Stimulated activated CD8-positive, alpha-beta memory T cell treated with anti-CD3 and anti-CD28 coated beads, Interleukin-4, amount 100 ng/mL, for 1 hour (primary cell): ENCODE measurements at places on chromosomes 7 and 10.

GRCh38 chr7:3897430-3898372, 596.6 kb downstream of the SDK1 start:
- peak; percentile 14 for DNase-seq

DNA sequence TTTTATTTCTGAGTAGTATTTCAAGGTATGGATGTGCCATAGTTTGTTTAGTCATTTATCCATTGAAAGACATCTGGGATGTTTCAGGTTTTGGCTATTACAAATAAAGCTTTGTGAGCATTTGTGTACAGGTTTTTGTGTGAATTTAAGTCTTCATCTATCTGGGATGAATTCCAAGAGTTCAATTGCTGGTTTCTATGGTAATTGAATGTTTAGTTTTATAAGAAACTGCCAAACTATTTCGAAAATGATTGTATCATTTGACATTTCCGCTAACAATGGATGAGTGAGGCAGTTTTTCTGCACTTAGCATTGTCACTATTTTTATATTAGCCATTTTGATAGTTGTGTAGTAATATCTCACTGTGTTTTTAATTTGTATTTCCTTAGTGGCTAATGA, 99.4 kb downstream of the WDFY4 start:
- no peak for DNase-seq

- DNase-seq, result no peak
Observed at GRCh38 chr10:45427262-45427969, 53.4 kb downstream of the ALOX5 start.

- DNase-seq, result no peak
Observed at GRCh38 chr10:22895252-22895651, 32.6 kb upstream of the ARMC3 start.

GRCh38 chr10:53108317-53108934, 335.8 kb upstream of the MBL2 start:
- no peak for DNase-seq

- DNase-seq, result no peak
Observed at GRCh38 chr7:44769776-44770294, 21.2 kb downstream of the ZMIZ2 start.

- DNase-seq, result no peak
Observed at GRCh38 chr10:112533916-112534315, 86.9 kb downstream of the VTI1A start.

DNA sequence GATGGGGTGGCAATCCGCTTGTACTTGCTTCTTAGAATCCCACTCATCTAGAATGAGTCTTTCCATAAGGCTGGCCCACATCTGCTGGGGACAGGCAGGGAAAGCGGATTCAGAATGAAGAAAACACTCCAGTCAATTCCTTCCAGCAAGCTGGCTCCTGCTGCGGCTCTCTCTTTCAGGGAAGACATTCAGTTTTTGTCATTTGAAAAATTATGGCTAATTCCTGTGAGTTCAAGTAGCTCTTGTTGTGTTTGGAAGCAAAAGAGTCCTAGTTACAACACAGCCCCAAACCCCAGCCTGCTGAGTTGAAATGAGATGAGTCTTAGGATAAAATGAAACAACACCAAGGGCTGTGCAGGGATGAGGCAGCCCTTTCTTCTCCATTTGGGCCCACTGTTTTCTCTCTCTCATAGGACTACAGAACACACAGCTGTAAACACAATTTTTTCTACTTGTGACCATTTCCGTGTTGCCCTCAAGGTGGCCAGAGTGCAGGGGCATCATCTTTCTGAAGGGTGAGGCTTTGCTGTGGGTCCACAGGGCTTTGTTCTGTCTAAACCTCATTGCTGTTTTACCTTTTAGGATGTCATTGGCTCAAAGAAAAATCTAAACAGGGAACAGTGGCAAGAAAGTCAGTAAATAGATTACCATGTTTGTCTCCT, 90.8 kb upstream of the EEPD1 start:
- DNase-seq, result no peak

DNA sequence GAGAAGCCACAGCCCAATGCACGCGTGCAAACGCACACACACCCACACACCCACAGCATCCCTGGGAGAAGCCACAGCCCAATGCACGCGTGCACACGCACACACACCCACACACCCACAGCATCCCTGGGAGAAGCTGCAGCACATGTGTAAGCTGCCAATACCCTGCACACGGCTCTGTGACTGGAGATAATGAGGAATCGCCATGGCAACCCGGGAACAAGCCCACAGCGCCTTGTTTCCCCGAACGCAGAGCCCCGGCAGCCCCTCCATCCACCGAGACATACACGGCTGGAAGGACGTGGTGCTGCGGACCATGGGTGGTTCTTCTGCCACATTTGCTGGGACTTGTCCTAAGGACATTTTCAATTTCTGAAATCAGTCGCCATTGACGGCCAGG, 221.3 kb downstream of the PTPRN2 start:
- DNase-seq, result no peak

DNA sequence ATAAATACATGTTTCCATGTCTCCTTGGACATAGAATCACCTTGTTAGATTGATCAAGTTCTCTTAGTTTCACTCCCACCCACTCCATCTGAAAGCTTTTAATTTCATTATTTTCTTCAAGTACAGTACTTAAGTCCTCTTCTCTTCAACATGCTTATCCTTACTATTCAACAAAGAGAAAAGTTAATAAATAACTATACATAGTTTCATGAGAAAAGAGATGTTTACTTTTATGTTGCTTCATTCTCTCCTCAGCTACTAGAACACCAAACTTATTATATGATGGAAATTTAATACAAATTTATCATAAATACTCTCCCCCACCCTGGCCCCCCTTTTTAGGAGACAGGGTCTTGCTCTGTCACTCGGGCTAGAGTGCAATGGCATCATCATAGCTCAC, 33.5 kb downstream of the ASZ1 start:
- no peak for DNase-seq

GRCh38 chr7:47492716-47493325, 89.1 kb downstream of the TNS3 start:
- DNase-seq, result no peak

DNA sequence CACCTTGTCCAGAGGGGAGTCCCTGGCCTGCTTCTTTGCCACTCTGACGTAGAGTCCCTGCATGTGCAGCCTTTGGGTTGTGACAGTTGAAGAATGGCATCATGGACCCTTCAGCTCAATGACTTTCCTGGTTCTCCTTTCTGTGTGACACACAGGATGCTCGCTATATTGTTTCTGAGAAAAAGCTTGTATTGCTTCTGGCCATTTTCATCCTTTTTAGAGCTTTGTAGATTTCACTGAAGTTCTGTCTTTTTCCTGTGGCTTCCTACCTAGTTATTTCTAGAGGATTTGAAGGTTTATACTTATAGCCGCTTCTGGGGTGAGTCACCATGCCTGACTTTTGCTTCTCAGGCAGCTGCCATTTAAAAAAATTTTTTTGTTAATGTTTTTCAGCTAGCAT, 27.0 kb downstream of the SND1 start:
- DNase-seq, result no peak

- DNase-seq, result no peak
Observed at GRCh38 chr7:131124001-131124629, 203.6 kb upstream of the MKLN1 start.

DNA sequence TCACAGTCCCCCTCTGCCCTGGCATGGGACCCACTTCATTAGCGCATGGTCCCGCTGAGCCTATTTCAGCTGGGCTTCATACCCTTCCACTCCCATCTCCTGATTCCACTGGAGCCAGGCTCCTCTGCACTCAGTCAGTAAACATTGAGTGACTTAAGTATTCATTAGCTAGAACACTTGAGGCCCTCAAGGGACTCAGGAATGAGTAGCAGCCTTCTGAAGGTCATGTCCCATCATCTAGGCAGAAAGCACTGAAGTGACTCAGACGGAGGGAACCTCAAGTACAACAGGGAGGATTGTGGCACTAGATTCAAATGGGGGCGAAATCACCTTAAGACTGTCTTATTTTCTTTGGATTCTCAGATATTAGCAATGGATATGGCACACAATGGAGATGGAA, 186.6 kb upstream of the INHBA start:
- no peak for DNase-seq

DNA sequence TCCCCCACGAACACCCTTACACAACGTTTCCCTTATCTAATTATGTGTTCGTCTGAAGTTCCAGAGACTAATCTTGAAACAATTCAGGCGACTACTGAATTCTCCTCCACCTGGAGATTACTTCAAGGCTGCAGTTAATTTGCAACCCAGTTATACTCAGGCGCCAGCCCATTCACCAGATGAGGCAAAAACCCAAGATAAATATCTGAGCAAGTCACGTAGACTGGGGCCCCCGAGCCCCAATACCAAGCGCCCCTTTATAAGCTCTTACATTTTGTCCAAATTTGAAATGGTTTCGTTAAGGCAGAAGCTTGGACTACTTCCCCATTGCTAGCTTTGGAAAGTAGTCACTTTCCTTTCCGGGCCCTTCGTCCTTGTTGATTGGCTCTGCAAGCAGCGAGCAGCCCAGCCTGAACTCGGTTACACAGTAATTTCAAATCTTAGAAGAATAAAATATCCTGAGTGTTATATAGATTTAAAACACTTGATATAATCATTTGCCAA, 1.2 kb downstream of the TPK1 start:
- DNase-seq, result peak; percentile 11

DNA sequence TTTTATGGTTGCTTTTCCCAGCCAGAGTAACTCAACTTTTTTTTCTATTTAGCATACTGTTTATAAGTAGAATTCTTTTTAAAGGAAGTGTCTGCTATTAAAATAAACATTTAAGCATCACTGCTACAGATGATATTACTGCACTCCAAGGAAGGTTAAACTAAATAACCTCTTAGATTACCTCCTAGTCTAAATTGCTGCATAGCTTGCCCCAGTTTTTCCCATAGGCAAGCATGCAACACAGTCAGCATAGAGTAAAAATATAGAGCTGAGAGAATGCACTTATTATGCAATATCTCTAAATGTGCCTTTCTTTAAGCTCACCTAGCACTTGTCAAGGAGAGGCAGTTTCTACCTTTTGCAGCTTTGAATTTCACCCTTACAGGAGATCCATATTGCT, 1392.4 kb upstream of the CELF2 start:
- no peak for DNase-seq

- no peak for DNase-seq
Observed at GRCh38 chr10:99548041-99548530, 15.3 kb downstream of the NKX2-3 start.

- DNase-seq, result no peak
Observed at GRCh38 chr10:4355350-4355749, 470.7 kb upstream of the AKR1E2 start.

DNA sequence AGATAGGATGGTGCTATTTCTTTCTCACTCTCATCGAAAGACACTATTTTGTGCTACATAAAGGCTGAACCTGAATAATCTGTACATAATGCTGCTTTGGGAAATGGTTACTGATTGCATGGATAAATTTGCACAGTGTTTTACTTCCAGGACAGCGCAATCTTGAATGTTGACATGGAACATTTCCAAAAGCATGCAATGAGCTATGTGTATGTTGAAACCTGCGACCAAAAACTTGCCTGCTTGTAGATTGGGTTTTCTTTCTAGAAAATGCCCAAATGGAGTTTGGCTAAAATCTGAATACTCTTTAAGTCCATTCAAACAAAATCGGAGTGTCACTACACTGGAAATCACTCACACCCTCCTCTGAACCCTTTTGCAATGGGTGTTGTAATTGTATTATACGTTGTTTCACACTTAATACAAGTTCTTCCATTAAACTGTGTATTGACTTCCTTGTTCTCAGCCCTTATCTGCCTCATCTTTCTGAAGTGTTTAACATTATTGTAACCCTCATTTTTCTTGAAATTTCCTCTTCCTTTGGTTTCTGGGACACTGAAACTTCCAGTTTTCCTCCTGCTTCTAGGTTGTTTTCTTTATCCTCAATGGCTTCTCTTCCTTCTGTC, 73.7 kb upstream of the CAPZA2 start:
- DNase-seq, result no peak

DNA sequence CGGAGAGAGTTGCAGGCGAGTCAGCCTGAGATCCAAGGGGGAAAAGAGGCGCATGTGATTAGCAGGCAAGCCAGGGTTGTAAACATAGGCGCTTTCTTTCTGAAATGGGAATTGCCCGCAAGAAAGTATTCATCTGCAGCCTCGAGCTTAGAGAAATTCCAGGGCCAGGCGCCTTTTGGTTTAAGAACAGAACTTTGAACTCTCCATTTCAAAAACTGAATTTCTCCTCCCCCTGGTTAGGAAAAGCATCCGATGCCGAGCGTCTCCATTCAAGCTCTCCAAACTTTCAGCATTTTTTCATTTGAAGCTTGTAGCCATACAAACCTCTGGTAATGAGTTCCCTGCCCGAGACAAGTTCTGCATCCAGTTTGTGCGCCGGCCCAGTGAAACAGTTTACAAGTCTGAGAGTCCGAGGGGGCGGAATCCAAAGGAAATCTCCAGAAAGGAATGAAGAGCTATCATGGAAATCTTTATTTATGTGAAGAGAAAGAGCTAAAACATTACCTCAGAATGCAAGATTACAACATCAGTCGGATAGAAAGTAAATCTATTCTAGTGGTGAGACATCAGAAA, 69.9 kb downstream of the FAM204A start:
- DNase-seq, result no peak

DNA sequence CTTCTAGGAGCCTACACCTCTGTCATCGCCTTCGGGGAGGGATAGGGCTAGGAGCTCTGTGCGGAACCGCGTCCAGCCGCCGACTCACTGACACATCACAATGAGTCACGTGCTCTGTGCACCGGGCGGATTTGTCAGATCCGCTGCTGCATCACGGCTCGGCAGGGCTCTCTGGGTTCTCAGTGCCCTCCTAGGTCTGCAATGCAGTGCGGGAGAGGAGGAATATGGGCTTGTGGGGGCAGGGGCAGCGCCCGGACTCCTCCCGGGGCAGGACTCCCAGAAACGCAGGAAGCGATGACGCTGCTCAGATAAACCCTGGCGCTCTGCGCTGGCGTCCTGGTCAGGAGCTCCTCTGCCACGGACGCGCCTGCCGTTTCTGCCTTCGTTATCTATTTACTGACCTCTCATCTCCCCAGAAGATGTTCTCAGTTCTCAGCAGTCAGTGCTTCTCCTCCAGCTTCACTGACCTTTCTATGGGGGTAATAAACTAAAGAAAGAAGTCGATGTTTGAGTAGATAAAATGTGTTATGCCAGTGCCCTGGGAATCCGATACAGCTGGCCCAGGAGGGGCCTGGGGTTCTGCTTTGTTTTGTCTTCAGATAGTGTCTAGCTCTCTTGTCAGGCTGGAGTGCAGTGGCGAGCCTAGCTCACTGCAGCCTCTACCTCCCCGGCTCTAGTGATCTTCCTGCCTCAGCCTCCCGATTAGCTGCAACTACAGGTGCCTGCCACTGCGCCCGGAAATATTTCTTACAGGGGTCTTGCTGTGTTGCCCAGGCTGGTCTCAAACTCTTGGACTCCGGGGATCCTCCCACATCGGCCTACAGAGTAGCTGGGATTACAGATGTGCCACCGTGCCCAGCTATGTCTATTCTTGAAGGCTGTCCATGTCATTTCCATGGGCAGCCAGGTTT, 22.8 kb upstream of the ITGB1 start:
- peak; percentile 39 for DNase-seq

DNA sequence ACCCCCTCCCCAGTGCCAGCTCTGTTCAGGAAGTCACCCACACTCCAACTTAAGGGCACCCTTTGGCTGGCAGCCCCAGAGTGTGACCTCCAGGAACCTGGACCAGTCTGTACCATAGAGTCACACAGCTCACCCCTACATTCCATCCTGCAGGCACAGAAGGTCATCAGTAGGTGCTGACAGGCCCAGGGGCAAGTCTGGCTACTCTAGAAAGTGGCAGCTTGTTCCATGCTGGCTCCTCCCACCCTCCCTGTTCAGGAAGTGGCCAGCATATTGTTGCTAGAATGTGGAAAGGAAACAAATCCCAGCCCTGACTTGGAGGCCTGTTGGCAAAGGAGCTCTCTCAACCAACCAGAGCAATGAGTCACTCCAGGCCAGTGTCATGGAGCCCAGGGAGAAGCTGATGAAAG, 3.2 kb upstream of the NCOA4 start:
- no peak for DNase-seq
